Renal cortical epithelial cell (primary cell): ENCODE measurements at places on chromosomes 5 and 9. TPM values are rescaled to one million over a fixed set of nuclear protein-coding genes. Genes with fewer than 3 reads are reported as not detected.

The CDH18 gene
- total RNA-seq, result not detected in 2 replicates

The TOR1A gene
- total RNA-seq, result 48.4 and 52.8 TPM in 2 replicates

The CTSV gene
- 3.5 and 9.4 TPM in 2 replicates for total RNA-seq

GRCh38 chr5:114390431-114390830 is 28.6 kb downstream of the KCNN2 start:
- DNase-seq, result no peak

GRCh38 chr9:119903851-119904250 is 534.6 kb upstream of the BRINP1 start:
- no peak for DNase-seq

The ADRA1B gene
- total RNA-seq, result 1.6 and 5.4 TPM in 2 replicates

GRCh38 chr5:103800741-103801495 is 238.3 kb upstream of the NUDT12 start:
- no peak for DNase-seq

GRCh38 chr5:35876922-35877321 is 20.2 kb downstream of the IL7R start:
- DNase-seq, result peak; percentile 86

DNA sequence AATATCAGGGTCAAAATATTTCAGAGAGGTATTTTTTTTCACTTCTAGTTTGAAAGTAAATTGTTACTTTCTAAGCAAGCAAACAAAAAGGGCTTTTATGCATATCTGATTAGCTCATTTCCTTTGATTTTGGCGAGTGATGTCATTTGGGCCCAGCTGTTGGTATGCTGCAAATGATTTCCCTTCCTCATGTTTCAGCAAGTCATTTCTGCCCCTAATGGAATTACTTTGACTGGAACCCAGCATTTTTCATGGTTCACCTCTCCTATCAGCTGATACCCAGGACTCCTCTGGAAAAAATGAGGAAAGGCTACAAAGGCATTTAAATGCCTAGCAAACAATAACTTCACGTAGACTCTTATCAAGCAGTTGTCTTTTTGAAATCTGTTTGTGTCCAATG is 500.6 kb downstream of the EBF1 start:
- no peak for DNase-seq

DNA sequence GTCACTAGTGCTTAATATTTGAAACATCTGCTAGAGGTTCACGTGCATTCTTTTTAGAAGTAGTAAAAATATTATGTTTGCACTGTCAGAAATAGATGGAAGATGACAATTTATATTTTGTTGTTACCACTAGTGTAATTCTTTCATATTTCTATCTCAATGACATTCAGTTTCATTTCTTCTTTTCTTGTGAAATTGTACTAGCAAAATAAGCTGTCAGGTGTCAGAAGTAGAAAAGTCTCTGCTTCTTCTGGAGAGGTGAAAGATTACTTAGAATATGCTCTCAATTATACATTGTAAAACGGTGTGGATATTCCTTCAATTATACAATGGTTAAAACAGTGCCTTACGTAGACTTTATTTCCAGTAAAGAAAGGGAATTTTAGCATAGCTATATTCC is 395.4 kb downstream of the CSNK1G3 start:
- DNase-seq, result no peak

DNA sequence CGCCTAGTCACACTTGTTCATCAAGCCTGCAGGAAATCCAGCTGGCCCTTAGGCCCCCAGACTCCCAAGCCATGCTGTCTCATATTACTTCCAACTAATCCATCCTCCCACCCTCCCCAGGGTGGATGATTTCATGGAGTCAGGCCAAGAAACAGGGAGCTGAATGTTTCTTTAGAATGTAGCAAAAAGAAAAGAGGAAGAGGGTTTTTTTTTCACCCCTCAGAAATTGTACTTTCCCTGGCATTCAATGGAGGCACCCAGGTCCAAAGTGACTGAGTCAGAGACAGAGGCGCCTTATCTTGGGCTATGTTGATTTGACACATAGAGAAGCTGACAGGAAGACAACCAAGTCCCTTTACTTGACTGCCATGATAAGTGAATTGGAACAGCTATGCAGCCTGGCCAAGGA is 260.2 kb upstream of the NR4A3 start:
- DNase-seq, result no peak

The MAMDC2 gene
- 32.9 and 39.1 TPM in 2 replicates for total RNA-seq

The CD74 gene
- 25.4 and 42.5 TPM in 2 replicates for total RNA-seq

The IFNB1 gene
- not detected in 2 replicates for total RNA-seq

GRCh38 chr5:173753307-173754168 is 134.6 kb upstream of the CPEB4 start:
- no peak for DNase-seq

- DNase-seq, result no peak
Observed at GRCh38 chr5:62477801-62478200, 65.2 kb downstream of the IPO11 start.

GRCh38 chr5:55758231-55758630 is 20.4 kb downstream of the DDX4 start:
- DNase-seq, result no peak

The SNCAIP gene
- total RNA-seq, result 1.7 and 3.0 TPM in 2 replicates

DNA sequence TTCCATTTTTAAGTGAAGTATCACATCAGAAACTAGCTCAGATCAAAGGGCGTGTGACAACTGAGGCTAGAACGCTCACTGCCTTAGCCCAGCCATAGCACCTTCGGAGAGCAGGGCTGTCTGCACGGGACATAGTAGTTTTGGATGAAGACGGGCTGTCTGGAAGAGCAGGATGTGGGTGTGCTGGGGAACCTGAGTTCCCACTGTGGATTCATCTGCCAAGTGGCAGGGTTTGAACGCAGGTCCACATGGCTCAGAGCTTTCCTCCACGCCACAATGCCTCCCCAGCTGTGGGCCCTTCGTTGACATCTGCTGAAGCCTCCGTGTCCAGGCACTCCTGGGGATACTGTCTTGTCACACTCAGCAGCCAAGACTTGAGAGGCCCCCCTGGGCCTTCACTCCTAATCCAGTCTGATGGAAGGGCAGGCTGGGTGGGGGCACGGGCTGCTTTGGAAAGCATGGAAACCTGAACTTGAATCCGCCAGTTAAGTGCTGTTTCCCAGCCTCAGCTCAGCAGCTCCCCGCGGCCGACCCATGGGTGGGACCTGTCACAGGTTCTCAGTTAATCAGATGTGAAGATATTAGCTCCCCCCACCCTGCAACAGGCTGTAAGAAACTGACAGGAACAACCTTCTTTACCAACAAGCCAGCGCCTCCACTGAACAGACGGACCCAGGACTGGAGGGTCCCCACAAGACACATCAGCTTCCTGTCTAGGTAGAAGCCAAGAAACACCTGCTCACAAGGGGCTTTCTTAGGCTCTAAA is 228.1 kb downstream of the FANCC start:
- DNase-seq, result no peak

- DNase-seq, result no peak
Observed at GRCh38 chr5:178331491-178331996, 98.9 kb upstream of the PHYKPL start.

The SLC6A7 gene
- not detected in 2 replicates for total RNA-seq

The ARHGEF28 gene
- 74.5 and 112 TPM in 2 replicates for total RNA-seq

DNA sequence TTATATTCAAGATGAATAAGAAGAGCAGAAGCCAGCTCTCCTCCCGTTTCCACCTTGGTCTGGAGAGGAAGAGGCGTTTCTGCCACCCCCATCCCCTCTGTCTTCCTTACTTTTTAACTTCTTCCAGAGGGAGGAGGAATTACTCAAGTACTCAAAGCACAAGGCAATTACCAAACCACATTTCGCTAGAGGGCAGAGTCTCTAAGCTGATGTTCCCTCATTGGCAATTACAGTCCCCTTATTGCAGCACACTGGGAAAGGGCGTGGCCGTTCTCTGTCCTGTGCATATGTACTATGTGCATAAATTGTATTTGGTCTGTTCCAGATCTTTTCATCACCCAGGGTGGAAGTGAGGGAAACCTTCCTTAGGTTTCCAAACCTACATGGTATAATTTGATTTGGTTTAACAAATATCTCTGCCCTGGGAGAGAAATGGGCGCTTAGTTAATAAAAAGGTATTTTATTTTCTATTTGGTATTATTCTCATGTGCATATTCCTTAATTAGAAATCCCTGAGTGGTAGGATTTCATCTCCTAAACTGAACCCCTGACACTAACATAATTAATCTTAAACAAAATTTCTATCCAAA is 29.8 kb upstream of the ALDOB start:
- DNase-seq, result peak; percentile 80

- DNase-seq, result no peak
Observed at GRCh38 chr5:36630201-36631145, 24.1 kb downstream of the SLC1A3 start.
